Fibroblast of the aortic adventitia (primary cell): ENCODE measurements at places on chromosomes 3 and 15.
A peak's percentile ranks its signal among the peaks of the same experiment; 100 is the strongest.

- peak; percentile 91 for DNase-seq
Observed at GRCh38 chr15:70833861-70834765, 19.8 kb downstream of the LARP6 start.

- no peak for DNase-seq
Observed at GRCh38 chr3:192170659-192171058, 556.7 kb downstream of the FGF12 start.

- no peak for DNase-seq
Observed at GRCh38 chr15:64006642-64007041, 39.6 kb downstream of the DAPK2 start.

GRCh38 chr15:61811952-61812351 lies 248.3 kb downstream of the VPS13C start:
- DNase-seq: no peak

- DNase-seq: no peak
Observed at GRCh38 chr15:91925794-91926193, 72.3 kb downstream of the SLCO3A1 start.

- DNase-seq: peak; percentile 52
Observed at GRCh38 chr3:175267121-175267531, 408.0 kb downstream of the NAALADL2 start.

GRCh38 chr15:59140422-59141226 lies 35.7 kb downstream of the CCNB2 start:
- no peak for DNase-seq

DNA sequence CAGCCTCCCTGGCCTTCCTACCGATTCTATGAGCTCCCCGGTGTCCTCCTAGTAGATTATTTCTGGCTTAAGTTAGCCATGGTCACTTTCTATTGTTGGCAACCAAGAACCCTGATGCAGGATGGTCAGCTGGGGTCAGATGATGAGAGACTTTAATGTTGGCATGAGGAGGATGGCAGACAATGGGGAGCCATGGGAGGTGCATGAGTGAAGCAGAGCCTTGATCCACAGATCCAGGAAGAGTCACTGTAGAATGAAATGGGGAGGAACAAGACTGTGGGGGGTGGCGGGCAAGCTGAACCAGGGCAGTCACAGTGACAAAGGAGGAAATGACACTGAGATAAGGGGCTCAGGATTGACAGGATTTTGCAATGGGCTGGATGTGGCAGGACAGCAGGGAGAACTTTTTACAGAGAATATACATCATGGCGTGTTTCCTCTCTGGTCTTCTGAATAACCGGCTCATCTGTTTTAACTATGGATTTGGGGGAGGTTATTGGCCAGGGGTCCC lies 60.9 kb downstream of the RPLP1 start:
- no peak for DNase-seq

DNA sequence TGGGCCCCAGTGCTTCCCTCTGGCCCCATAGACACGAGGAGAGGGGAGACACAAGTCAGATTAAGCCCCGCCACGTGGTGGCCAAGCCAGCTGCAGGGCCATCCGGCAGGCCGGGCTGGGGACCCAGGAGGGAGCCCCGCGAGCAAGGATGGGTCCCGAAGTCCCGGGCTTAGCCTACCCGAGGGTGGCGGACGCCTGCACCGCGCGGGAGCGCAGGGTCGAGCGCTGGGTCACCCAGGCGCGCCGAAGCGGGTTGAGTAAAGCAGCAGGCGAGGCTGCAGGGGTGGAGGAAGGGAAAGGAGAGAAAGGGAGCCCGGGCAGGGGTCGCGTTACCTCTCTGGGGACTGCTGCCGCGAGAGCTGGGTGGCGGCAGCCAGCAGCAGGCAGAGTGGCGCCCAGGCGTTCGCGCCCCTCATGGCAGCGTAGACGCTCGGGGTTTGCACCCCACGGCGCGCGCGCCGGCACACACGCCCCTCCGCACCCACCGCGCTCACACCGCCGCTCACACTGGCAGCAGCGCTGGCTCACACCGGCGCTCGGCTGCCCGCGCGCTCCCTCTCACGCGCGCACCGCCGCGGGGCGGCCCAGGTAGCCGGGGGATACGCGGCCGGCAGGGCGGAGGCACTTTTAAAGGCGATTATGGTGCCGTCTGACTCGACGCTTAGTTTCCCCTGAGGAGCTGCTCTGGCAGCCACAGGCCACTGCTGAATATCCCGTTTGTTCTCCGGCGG lies at the start of gene PCOLCE2:
Gene PCOLCE2 (minus strand): TSS at position 603 of the 731 bp plus-strand sequence. CDS start 187 bp downstream, at position 416.
- DNase-seq: peak; percentile 28

DNA sequence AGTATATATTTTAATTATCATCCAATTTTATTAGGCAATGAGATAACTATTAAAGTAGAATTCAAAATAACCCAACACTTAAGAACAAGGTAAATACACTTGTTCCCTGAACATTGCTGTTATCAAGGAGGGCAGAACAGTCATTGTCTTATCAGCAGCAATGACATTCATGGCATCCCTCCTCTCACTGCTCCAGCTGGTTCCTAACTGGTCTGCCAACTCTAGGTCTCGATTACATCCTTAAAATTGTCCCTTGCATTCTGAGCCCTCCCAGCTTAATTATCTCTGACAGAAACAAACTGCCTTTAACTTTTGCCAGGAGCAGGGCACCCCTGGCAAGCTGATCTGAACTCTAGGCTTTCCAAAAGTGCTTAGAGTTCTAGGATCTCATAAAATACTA lies 14.0 kb upstream of the DYNC1LI1 start:
- DNase-seq: no peak

DNA sequence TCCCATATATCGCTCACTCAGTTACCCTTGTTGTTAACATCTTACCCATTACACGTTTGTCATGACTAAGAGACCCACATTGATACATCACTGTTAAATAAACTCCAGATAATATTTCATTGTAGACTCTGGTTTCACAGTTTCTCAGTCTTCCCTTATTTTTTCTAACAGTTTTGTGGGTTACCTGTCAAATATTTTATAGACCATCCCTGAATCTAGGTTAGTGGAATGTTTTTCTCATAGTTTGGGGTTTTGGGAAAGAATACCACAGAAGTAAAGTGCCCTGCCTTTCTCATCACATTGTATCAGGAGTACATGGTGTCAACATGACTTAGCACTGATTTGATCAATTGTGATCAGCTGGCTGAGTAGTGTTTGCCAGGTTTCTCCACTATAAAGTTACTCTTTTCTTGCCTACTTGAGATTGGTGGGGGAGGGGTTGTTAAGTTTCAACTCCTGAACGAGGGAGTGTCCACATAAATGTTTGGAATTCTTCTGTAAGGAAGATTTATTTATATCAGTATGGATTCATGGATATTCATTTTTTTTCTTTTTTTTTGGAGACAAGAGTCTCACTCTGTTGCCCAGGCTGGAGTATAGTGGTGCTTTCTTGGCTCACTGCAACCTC lies 25.9 kb downstream of the RNF111 start:
- peak; percentile 25 for DNase-seq

DNA sequence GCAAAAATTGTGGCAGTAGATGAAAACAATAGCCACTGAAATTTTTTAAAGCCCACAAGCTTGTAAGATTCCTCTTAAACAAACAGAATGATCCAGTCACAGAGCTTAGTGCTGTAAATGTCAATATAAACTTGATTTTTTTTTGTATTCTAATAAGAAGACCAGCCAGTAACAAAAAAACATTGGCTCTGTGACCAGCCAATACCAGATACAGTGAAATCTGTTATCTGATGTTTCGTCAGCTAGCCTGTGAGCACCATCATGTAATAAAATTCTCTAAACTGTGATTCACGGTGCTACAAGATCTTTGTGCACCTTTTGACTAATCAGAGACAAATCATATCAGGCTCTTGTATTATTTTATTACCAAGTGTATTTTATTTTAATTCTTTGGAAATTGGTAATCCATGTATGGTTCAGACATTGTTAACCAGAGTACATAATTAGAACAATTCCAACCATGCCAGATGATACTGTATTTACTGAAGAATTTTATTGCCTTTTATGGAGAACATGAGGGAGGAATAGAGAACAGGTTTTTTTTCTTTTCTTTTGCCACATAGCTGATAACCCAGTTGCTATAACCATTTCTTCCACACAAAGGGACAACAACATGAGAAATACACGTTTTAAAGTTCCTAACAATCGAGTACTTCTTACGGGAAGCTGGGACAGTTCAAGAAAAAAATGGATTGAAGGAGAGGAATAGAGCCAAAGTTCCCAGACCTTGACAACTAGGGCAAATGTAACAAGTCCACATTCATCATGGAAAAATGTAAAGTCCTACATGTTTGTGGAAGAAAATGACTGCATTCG lies 71.9 kb downstream of the FILIP1L start:
- DNase-seq: peak; percentile 97

- DNase-seq: peak; percentile 91
Observed at GRCh38 chr15:63514531-63514943, 10.1 kb downstream of the USP3 start.

- no peak for DNase-seq
Observed at GRCh38 chr3:45034612-45035252, 8.6 kb downstream of the CLEC3B start.

- peak; percentile 79 for DNase-seq
Observed at GRCh38 chr3:128133273-128133883, 9.8 kb upstream of the RUVBL1 start.

- peak; percentile 24 for DNase-seq
Observed at GRCh38 chr3:129122412-129123011, 908 bp upstream of the RAB43 start.

DNA sequence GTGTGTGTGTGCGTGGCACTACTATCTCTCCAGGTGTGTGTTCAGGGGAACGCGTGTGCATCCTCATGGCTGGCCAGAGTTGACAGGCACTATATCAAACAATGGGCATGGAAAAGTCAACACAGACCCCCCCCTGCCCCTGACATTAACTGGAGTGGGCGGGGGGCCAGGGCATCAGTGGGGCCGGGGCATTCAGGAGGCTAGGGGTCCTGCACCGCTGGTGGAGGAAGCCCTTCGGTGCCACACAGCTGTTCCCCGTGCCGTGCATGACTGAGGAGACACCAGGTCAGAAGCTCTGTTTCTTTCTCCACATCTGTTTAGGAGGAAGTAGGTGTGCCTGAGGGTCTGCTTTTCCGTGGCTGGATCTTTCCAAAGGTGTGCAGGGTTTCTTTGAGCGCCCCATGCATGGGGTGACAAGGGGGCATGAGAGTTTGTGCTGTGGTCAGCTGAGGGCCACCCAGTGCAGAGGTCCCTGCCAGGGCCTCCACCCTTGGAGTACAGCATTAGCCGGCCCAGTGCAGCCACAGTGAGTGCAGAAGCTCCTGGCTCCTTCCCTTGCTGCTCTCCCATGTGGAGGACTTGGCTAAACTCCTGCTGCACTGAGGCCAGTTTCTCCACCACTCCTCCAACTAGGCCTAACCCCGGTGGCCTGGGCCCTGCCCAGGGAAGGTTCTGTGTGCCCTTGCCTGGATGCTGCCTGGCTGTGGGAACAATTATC lies 7.5 kb downstream of the C3orf22 start:
- DNase-seq: peak; percentile 19

DNA sequence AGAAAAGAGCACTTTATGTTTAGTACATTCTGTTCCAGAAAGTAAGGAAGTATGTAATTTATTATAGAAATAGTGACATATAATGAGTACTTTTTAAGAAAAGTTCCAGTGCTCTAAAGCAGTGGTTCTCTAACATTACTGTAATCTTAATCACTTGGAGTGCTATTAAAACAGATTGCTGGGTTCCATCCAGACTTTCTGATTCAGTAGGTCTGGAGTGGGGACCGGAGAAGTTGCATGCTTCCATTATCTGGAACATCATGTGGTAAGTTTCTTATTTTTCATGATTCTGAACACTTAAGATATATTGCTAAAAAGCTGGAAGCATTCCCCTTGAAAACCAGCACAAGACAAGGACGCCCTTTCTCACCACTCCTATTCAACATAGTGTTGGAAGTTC lies 47.5 kb upstream of the ARL14 start:
- DNase-seq: peak; percentile 75

DNA sequence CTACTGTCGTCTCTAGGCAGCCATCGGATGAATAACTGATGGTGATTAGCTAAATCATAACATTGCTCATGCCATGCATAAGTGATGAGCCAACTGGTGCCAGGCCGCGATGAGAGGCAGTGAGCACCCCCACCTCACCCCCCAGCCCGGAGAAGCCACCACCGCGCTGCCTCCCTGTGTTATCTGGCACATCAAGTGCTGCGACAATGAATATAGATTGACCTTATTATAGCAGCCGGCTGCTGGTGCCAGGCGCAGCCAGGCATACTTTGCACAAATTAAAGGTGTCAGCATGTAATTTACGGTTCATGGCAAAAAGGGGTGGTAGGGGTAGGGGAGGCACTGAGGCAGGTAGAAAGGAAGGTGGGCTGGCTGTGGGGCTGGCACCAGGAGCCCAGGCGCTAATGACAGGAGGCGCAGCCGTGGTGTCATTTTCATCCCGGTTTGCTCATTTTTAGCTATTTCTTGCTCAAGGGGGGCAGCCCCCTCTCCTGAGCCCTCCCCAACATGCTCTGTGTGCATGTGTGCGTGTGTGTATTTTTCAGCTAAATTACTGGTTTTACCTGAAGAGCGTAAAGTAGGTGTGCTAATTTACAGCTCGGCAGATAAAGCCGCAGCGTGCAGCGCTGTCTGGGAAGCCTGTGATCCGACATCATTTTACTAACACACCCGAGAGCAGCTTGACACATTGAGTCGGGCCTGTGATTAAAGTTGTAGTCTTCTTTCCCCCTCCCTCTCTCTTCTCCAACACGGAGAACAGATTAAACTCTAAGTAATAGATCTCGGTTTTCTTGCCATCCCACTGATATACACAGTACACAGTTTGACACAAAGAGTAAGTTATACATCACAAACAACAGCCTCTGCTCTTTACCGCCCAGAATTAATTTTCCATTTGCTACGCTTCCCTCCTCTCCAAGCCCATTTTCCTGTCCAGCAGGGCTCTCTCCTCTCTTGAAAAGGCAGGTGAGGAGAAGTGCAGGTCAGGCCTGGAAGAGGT lies 212.3 kb downstream of the RPLP1 start:
- no peak for DNase-seq

DNA sequence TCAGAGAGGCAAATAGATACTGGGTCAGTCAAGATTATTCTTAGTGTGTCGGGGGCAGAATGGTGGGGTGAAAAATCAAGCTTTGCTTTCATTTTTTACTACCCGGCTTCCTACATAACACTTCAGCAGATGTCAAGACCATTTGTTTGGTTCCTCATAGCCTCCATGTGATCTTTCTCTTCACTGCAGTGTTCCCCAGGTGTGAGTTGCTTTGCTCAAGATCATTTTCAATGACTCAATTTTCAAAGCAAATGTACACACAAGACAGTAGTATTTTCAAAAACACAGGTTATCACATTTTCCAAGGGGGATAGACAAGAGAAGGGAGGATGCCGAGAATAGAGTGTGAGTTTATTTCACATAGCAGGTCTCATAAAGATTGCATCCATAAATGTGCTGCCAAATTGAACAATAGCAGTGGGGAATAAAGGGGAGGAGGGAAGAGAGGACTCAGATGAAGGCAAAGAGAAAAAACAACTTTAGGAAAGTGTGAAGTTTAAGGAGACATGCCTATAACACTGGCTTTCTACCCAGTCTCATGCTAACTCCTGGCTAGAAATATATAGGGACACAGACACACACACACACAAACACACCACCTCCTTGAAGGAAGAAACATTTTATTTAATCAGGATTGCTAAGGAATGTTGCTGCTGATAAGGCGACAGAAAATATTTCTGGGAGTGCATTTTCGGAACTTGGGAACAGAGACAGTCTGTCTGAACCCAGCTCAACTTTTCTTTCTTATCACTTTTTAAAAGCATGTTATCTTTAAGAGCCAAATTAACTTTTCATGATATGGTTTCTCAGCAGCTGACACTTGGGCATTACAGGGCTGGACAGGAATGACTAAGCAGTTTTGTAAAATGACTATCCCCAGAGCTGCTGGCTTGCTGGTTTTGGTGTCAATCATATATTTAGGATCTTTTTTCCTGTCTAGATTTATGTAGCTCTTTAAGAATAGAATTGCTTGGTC lies 402.4 kb downstream of the RBMS3 start:
- DNase-seq: peak; percentile 95

- DNase-seq: no peak
Observed at GRCh38 chr15:52710050-52710707, 31.0 kb upstream of the ATOSA start.
